WTC11 (cell line): ENCODE measurements at places on chromosomes 1 and 21. TPM values are rescaled to one million over a fixed set of nuclear protein-coding genes. Genes with fewer than 3 reads are reported as not detected.

- H3K27me3 ChIP-seq = peaks cover 8% of the 10 kb centered on the region
- no peak within 1 kb of the TSS for H3K27ac ChIP-seq
- H3K4me1 ChIP-seq = peaks cover 14% of the 10 kb centered on the region
Measured at GRCh38 chr1:160646711-160647328, at the start of gene SLAMF1. SLAMF1 (minus strand) TSS chr1:160647044; CDS start chr1:160646945, 99 bp downstream.

DNA sequence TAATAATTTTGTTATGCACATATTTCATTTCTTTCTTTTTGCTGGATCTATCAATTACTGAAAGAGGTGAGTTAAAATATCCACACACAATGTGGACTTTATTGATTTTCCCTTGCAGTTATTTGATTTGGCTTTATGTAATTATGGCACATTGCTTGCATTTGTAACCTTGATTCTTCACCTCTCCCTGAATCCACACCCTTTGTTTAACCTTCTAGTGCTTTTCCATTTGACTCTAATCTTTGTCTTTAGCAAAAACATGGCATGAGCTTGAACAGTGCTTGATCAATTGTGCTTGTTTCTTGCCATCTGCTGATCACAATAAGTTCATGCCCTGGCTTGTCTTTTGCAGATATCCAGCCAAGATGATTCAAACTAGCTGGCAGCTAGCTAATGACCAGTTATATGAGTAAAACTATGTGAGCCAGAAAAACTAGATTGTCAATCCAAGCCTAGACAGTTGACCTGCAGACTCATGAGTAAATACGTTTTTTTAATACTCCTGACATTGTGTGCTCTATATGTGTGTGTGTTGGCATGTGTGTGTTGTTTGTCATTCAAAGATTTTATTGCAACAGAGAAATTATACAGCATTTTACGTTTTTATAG lies 899.2 kb downstream of the NCAM2 start:
- no peaks in the 10 kb centered on the region for H3K27me3 ChIP-seq
- 0 out of 2 replicates have a peak overlapping the region, but pooled peaks have one; percentile 6 for H3K27ac ChIP-seq
- peaks cover 7% of the 10 kb centered on the region; the same call in 1 of the 2 replicates for H3K4me1 ChIP-seq
- no peak for DNase-seq
- H3K4me3 ChIP-seq = no peak overlapping the region

DNA sequence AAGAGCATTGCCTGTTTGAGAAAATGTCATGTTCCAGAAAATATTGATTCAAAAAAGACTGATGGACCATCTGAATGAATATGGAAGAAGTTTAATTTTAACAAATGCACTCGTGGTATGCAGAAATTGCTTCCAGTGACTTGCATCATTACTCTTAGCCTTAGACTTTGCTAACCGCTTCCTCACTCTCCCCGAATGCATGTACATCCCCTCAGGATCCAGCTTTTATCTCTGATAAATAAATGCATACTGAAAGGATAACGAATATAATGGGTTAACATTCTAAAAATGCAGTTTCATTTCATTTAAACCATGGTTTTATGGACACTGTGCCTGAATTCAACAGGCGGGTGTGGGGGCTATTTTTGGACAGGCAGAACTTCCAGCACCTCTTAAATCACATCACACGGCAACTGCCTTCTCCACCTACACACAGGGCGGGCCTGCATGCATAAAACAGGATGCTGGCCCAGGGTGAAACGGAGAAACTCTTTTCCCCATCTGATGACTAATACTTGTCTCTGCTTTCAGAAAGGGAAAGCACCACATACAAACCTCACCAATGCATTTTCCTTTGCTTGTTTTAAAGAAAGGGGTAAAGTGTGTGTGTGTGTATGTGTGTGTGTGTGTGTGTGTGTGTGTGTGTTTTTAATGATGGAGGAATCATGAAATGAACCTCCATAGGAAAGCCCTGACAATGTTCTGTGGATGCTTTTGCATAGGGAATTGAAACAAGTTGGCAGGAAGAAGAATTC lies 48.7 kb downstream of the SPAG17 start:
- no peak for DNase-seq
- H3K36me3 ChIP-seq = peaks cover 6% of the 10 kb centered on the region; the same call in 1 of the 2 replicates
- H3K4me1 ChIP-seq = peaks cover 28% of the 10 kb centered on the region
- no peak overlapping the region for H3K27ac ChIP-seq
- no peaks in the 10 kb centered on the region for H3K27me3 ChIP-seq
- H3K4me3 ChIP-seq = no peak overlapping the region

GRCh38 chr1:46058936-46059335 lies 73.5 kb downstream of the PIK3R3 start:
- H3K27ac ChIP-seq = no peak overlapping the region
- peaks cover 3% of the 10 kb centered on the region; the same call in 1 of the 2 replicates for H3K4me1 ChIP-seq
- H3K36me3 ChIP-seq = peaks cover 31% of the 10 kb centered on the region

DNA sequence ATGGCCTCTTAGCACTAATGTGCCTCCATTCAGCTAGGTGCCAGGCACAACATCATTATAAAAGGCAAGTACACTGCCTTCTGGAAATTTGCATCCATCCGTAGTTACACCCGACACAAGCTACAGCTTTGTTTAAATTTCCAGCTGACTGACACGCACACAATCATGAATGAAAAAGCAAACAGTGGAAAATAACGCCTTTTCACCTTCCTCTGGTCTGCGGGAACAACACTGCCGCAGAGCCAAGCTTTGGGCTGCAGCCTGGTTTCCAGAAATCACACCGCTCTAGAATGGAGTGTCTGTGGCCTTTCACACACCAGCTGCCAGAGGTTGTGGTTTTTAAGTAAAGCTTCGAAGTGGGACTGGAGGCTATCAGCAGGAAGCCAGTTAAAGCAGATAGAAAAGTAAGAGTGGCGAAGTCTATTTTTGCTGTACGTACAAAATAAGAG lies 142.8 kb upstream of the COA6 start:
- H3K4me3 ChIP-seq = no peak overlapping the region
- H3K36me3 ChIP-seq = no peaks in the 10 kb centered on the region
- H3K27ac ChIP-seq = no peak overlapping the region
- no peak for DNase-seq
- H3K27me3 ChIP-seq = peaks cover 19% of the 10 kb centered on the region

Gene NBPF6
- not detected in 3 replicates for total RNA-seq

Gene CCSAP
- total RNA-seq = 6.7 to 8.6 TPM (median 6.7 TPM) in 3 replicates

- H3K27ac ChIP-seq = no peak overlapping the region
- peaks cover 14% of the 10 kb centered on the region for H3K4me1 ChIP-seq
- DNase-seq = no peak
- no peaks in the 10 kb centered on the region; the same call in none of the 2 replicates for H3K27me3 ChIP-seq
- H3K4me3 ChIP-seq = no peak overlapping the region
- no peaks in the 10 kb centered on the region for H3K36me3 ChIP-seq
Measured at GRCh38 chr1:182087719-182088350, 26.3 kb upstream of the ZNF648 start.

Gene BTBD8
- total RNA-seq = 3.7 to 4.6 TPM (median 4.5 TPM) in 3 replicates

DNA sequence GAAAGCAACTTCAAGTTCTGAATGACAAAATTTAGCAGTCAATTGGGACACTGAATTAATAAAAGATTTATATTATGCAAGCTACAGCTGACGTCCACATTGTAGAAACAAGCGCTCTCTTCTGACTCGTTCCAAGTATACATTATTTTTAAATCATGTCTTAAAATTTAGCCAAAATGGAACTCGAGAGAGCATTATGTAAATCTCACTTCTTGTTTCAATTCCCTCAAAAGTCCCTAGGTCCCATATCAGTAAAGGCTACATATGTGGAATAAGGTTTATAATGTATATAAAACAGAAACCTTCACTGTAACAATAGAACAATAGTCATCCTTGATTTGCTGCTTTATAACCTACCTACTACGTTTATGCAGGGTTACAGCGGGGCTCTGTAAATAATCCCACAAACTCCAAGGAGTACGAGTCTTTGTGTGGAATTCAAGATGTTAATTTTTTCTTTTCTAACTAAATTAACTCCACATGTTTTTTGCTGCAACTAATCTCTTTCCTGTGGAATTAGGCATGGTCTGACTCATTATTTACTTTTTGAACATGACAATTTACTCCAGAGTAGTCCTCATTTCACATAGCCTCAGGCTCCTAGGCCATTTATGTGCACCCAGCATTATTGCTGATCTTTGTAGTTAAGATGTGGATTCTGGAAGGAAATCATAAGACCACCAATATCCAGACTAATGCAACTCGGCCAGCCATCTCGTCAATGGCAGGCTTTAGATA lies 785.1 kb downstream of the LTN1 start:
- no peak overlapping the region for H3K27ac ChIP-seq
- peaks cover 4% of the 10 kb centered on the region for H3K4me1 ChIP-seq
- DNase-seq = no peak
- no peaks in the 10 kb centered on the region for H3K36me3 ChIP-seq

Gene TDRKH
- 21.8 to 25.3 TPM (median 24.0 TPM) in 3 replicates for total RNA-seq
